HepG2 (cell line): ENCODE measurements at places on chromosomes 7 and 10. TPM values are rescaled to one million over a fixed set of nuclear protein-coding genes. Genes with fewer than 3 reads are reported as not detected.

GRCh38 chr10:10044922-10045764, 972.5 kb upstream of the CELF2 start:
- no peaks in the 10 kb centered on the region for H3K27me3 ChIP-seq
- no peak overlapping the region for H3K27ac ChIP-seq
- DNase-seq = no peak
- no peaks in the 10 kb centered on the region for H3K4me1 ChIP-seq

DNA sequence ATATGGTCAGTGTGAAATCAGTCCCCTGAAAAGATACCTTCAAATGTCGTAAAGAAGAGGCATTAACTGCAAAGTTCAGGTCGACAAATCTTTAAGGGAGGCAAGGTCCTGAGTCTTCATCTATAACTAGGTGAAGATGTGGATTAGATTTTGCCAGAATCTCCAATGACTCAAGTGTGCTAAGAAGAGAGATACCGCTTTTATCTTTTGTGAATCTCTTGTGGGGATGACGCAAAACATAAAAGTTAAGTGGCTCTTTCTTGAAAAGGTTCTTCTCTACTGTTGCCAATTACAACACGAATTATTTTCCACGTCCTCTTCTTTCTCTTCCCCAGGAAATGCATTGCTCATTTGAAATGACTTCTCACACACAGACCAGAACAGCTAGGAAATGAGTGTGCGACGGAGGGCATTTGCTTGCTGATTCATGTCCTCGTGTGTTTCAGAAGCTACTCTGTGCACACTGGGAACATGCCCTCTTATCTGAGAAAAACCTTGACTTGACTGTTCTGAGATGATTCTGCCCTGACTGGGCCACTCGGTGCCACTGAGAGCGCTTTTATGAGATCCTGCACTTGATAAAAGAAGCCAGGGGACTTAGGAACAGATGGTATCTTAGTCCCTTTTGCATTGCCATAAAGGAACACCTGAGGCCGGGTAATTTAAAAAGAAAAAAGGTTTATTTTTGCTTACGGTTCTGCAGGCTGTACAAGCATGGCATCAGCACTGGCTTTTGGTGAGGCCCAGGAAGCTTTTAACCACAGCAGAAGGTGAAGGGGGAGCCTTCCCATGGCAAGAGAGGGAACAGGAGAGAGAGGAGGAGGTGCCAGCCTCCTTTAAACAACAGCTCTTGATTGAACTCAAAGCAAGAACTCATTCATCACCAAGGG, 169.5 kb upstream of the PFKP start:
- peaks cover 3% of the 10 kb centered on the region; the same call in 1 of the 2 replicates for H3K27me3 ChIP-seq
- H3K4me3 ChIP-seq = no peak overlapping the region

Gene PON1
- total RNA-seq = 0.27 TPM in 1 of 2 replicates, not detected in the other

Gene MKI67
- total RNA-seq = 22.9 and 54.3 TPM in 2 replicates

Gene NPC1L1
- total RNA-seq = 3.8 and 4.8 TPM in 2 replicates

Gene ODAD2
- total RNA-seq = not detected in 2 replicates
